ENCODE measurements at places on chromosomes 6 and 20.
A peak's percentile ranks its signal among the peaks of the same experiment; 100 is the strongest.

DNA sequence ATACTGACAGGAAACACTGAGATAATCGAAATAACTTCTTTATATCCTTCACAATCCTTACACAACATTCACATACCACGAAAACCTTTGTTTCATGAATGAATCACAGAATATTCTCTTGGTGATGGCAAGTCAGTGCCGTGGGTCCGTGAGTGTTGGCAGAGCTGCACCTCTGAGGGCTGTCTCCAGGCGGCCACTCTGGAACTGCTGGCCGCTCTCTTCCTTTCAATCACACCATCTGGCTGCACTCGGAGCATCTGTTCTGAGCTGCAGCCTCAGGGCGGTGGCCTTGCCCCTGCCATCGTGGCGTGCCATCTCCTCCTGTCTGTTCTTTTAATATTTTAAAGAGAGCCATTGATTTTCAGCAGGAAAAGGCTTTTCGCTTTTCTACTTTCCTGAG, 129.4 kb upstream of the AFDN start:
- no peak for DNase-seq

GRCh38 chr6:163354761-163355425, 59.6 kb upstream of the QKI start:
- no peak for DNase-seq

- DNase-seq, result peak; percentile 53
Measured at GRCh38 chr6:24547243-24547642, 52.5 kb downstream of the ALDH5A1 start.

- DNase-seq, result no peak
Measured at GRCh38 chr6:142925575-142926110, 19.3 kb downstream of the HIVEP2 start.
